ENCODE measurements at places on chromosomes 5 and 9. TPM values are rescaled to one million over a fixed set of nuclear protein-coding genes. Genes with fewer than 3 reads are reported as not detected.

Gene HBEGF
- 0.46 TPM for total RNA-seq

GRCh38 chr5:143129910-143130612 lies 273.4 kb downstream of the NR3C1 start:
- DNase-seq: no peak

Gene CDKN2B
- total RNA-seq: not detected

Gene TRIP13
- 0.65 TPM for total RNA-seq

Gene GFPT2
- total RNA-seq: not detected

Gene SLC36A3
- total RNA-seq: not detected

Gene RNF44
- 283 TPM for total RNA-seq

- no peak for DNase-seq
These were observed 9.7 kb downstream of the NIPAL4 start for GRCh38 chr5:157469687-157470086.

DNA sequence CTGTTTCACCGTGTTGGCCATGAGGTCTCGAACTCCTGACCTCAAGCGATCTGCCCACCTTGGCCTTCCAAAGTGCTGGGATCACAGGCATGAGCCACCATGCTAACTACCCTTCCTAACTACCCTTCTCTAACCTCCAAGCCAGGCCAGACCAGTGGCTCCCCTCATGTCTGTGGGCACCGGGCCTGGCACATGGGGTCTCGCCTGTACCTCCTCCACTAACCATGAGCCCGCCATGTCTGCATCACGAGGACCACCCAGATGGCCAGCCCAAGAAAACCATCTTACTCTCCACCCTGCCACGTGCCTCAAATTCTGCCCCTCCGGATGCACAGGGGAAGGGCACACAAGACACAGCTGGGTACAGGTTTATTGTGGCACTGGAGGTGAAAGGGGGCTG lies 9.6 kb upstream of the DBN1 start:
- DNase-seq: no peak

Gene PCDHAC2
- total RNA-seq: not detected

Gene CDKN2A
- 0.43 TPM for total RNA-seq

Gene MEIKIN
- total RNA-seq: 2.3 TPM

DNA sequence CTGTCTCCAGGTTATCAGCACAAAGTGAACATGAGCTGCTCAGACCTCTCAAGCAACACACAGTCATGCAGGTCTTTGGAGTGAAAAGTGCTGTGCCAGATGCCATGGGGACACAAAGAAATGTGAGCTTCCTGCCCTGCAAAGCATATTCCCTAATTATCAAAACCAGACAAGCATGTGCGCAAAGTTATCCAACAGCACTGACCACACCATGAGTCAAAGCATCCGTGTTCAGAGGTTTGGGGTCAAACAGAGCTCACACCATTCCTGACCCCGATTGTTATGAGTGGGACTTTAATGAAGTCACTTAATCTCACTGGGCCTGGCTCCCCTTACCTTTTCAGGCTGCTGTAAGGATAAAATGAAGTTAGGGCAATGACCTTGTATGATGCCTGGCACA lies 138.5 kb downstream of the SLIT3 start:
- no peak for DNase-seq

Gene TYRP1
- not detected for total RNA-seq

Data from naive thymus-derived CD4-positive, alpha-beta T cell (primary cell).